ENCODE measurements at places on chromosomes 12 and 14.

- no peak for DNase-seq
These were observed 6.8 kb downstream of the ZFHX2 start for GRCh38 chr14:23544511-23545447.

GRCh38 chr12:58254463-58255100 is 313.2 kb downstream of the ATP23 start:
- no peak for DNase-seq

DNA sequence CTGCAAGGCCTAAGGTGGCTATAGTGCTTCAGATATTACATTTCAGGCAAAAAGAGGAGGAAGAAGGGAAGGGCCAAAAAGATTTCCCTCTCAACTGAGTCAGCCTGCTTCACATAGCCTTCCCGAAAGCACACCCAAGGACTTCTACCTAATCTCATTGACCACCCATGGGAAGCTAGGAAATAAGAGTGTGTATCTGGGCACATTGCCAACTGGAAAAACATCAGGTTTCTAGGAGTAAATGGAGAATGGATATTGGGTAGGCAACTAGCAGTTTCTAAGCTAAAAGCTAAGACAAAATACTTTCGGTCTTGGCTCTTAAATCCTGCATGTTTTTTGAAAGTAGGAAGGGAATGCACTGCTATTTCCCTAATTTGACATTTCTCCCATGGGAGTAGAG is 221.7 kb upstream of the GRIP1 start:
- DNase-seq = no peak

GRCh38 chr12:61765926-61766325 is 494.3 kb upstream of the USP15 start:
- DNase-seq = no peak

- no peak for DNase-seq
These were observed 19.3 kb downstream of the CCDC62 start for GRCh38 chr12:122793685-122794106.
